ENCODE measurements at places on chromosomes 2 and 18.

DNA sequence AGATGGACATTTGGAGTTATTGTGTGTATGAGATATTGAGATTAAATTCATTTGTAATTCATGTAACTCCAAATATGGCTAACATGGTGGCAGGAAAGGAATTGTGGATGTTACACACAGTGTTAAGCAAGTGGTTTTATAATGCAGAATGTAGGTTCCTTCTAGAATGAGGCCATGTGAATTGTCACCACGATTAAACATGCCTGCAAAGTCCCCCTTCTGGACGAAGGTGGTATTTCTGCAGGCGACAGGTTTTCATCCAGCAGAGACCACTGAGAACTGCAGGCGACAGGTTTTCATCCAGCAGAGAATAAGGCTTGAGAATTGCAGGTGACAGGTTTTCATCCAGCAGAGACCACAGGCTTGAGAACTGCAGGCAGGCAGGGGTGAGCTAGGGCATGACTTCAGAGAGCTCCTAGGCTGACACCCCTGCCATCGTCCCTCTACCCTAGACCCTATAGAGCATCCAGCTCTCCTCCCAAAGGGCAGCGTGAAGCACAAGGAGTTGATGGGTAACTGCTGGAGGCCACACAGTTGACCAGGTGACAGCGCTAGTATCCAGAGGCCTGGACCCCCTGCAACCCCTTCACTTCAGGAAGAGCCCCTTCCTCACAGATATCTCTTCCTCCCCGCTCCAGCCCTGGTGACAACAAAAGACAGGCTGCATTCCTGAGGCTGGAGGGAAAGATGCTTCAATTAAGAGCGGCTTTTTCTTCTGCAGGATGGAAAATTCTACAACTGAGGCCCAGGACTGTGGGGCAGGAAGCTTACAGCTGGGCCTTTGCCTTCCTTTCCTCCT lies 175.8 kb downstream of the LOXHD1 start:
- peak; percentile 8 for DNase-seq

DNA sequence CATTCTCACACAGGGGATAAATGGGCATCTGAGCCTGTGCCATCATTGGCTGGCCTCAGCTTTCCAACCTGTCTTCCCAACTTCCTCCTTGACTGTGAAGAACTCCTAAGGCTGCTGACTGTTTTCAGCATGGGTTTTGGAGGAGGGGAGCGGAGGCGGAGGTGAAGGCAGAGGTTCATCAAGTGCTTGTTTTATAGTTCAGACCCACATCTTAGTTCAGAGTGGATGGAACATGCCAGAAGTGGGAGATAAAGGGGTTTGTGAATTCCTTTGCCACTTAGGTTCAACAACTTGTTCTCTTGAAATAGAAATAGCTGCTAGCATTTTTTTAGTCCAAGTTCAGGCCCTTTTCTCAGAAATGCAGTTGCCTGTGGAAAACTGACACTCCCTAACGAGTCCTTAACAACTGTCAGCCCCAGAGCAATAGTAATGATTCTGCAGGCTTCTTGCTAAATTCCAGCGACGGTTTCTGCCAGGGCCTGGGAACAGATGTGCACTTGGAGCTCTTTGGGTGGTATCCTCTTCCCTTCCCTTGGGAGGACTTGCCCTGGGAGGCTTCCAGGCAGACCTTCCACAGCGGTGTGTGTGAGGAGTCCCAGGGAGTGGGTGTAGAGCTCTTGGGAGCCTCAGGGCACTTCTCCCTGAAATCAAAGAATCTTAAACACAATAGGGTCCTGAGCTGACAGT lies 30.1 kb upstream of the ITGA6 start:
- DNase-seq = peak; percentile 48

GRCh38 chr2:217048730-217049129 lies 188.9 kb upstream of the TNP1 start:
- no peak for DNase-seq

GRCh38 chr2:236196366-236196765 lies 28.2 kb upstream of the GBX2 start:
- no peak for DNase-seq

DNA sequence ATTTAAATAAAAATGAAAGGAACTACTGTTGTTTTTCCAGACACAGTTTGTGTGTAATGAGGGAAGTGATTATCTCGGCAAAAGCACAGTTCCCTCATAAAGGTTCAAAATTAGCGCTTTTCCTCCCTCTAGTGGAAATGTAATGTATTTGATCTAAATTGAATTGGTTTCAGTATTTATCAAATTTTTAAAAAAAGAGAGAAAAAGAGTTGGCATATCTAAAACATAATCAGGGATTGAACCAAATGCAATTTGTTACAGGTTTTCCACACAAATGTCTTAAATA lies 37.5 kb downstream of the CMPK2 start:
- DNase-seq = no peak

DNA sequence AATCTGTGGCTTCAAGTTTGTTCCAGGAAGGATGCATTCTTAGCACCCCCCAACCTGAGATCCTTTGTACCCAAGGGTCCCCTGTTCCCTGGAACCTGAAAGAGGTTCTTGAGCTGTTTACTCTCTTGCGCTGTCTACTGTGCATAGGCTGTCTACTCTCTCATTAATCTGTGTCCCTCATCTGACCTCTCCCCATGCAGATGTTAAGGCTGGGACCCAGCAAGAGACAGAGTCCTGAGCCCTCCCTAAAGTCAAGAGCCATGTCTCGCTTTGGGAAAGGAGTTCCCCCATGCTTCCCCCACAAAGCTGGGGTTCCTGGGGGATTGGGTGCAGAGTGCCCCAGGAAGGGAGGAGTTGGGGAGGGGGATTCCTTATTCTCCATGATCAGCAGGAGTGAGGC lies 312.9 kb downstream of the CYP26B1 start:
- no peak for DNase-seq

GRCh38 chr2:9416962-9417316 lies 6.4 kb downstream of the ITGB1BP1 start:
- no peak for DNase-seq

DNA sequence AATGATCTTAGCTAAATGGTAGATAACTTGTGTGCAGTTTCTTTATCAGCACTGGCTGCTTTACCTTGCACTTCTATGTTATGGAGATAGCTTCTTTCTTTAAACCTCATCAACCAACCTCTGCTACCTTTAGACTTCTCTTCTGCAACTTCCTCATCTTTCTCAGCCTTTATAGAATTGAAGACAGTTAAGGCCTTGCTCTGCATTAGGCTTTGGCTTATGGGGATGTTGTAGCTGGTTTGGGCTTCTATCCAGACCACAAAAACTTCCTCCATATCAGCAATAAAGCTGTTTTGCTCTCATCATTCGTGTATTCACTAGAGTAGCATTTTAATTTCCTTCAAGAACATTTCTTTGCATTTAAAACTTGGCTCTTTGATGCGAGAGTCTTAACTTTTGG lies 123.7 kb downstream of the PIK3C3 start:
- no peak for DNase-seq

DNA sequence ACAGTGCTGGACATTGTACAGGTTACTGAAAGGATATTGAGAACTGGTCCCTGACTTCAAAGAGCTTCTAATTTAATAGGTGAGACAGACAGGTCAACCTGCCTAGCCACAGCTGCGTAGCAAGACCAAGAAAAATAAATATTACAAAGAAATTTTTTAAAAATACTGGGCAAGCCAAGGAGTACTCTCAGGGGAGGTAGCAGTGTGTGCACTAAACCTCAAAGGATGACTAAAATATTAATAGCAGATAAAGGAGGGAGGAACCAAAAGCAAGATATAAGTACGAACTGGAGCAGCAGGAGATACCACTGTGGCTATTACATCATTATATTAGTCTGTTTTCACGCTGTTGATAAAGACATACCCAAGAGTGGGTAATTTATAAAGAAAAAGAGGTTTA lies 14.9 kb downstream of the SCG2 start:
- no peak for DNase-seq

DNA sequence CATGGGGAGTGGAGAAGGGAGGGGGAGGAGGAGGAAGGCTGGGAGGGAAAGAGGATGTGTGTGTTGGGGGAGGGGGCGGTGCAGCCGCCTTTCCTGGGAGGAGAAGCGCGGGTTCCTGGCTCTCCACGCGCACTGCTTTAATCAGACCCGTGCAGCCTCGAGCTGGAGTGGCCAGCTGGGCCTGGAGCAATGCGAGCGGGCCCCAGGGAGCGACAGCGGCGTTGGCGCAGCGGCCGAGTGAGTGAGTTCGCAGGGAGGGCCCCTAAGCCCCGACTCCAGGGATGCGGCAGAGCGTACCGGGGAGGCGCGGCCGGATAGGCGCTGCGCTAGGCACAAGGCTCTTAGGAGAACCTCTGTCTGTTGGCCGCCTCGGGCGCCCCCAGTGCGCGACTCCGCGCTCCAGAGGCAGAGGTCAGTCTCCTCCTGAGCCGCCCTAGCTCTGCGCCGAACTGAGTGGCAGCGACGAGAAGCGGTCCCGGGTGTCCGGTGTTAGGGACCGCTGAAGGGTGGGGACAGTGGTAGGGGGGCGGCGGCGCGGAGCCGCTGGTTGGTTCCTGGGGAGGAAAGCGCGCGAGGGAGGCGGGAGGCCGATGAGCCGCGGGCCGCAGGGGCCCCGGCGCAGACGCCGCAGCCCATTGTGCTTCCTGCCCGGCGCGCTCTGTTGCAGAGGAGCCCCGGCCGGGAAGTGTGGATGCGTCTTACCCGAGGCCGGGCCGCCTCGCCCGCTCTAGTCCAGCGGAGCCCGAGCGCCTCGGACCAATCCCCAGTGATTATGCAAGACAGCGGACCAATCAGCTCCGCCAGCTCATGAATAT lies 455 bp upstream of the DLX1 start:
- DNase-seq = peak; percentile 96

- no peak for DNase-seq
These were observed 75.8 kb downstream of the KCNG2 start for GRCh38 chr18:79873449-79874110.

DNA sequence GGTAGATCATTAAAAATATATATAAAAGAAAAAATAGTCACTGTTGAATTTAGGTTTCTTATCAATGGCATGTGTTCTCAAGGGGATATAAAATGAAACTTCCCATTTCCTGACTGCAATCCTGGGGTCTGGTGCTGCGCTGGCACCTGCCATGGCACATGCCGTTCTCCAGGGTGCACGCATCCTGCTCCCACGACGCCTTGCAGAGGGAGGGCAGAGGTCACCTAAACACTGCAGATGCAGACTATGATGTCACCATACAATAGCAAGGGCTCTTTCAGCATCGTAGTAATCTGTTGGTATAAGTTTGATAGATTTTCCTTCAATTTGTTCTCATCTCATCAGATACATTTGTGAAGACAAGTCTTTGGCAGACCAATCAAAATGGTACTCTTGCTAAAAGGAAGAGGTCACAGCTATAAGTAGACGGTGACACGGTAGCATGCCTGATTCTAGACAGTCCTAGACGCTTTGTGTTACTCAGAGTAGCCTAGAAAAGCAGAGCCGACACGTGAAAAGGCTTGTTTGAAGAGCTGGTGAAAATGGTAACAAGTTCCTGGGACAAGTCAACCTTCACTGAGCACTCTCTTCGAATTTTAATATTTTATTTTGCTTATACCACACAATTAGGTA lies 761.4 kb downstream of the DCDC2C start:
- no peak for DNase-seq

GRCh38 chr2:174833737-174834136 lies 69.5 kb upstream of the CHRNA1 start:
- no peak for DNase-seq

DNA sequence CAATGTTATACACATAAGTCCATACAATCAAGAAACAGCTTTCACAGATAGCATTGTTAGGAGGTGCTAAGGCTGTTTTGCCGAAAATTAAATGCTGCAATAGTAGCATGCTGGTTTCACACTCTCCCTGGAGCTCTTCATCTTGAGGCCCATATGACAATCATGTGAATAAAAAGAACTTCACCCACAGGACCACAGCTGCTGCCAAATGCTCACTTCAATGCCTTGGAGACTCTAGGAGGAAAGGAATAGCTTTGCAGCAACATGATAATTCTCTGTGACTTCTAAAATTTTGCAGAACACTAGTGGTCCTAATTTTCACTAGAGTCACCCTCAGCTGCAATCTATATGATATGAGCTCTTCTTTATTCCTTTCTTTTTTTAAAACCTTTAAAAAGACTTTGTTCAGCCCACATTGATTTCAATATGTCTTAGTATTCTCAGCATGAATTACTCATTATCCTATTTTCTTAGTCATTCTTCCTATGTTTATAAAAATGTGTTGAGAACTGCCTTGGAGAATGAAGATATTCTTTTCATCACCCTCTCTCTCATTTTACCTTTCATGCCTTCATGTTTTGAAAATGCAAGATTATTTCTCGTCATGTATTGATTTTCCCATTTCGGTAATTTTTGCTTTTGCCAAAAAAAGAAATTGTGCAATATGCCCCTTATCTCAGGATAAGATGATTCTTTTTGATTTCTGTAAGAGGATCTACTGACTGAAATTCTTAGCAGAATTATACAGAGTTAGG lies 108.2 kb downstream of the PDE1A start:
- DNase-seq = no peak

DNA sequence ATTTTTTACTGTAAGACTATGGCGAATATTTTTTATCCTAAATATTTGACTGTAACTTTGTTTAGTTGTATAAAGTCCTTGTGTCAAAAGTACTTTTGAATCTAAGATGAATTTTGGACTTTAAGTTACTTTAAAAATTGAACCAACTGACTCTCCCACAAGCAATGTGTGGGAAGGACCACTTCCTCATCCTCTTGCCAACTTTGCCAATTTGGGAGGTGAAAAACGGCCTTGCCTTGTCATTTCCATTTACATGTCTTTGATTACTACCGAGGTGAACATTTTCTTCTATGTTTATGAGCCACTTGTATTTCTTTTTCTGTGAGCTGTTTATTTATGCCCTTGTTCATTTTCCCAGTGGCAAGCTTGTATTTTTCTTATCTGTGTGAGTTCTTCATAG lies 12.8 kb upstream of the MSGN1 start:
- DNase-seq = no peak

DNA sequence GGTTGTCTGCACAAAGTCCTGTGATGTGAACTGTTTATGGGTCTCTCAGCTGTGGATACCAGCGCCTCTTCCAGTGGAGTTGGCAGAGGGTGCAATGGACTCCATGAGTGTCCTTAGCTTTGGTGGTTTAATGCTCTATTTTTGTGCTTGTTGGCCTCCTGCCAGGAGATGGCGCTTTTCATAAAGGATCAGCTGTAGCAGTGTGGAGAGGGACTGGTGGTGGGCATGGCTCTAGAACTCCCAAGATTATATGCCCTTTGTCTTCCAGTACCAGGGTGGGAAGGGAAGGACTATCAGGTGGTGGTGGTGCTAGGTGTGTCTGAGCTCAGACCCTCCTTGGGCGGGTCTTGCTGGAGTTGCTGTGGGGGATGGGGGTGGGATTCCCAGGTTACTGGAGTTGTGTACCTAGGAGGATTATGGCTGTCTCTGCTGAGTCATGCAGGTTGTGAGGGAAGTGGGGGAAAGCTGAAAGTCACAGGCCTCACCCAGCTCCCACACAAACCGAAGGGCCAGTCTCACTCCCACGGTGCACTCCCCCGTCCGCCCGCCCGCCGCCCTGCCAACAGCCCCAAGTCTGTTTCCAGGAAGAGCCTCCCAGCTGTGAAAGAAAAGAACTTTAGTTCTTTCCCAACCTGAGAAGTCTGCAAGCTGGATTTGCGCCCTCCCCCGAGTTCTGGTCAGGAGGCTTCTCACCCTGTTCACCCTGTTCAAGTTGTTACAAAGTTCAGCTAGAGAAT lies 108.1 kb downstream of the MARCO start:
- peak; percentile 61 for DNase-seq
